Activated CD4-positive, alpha-beta memory T cell treated with anti-CD3 and anti-CD28 coated beads for 36 hours (primary cell): ENCODE measurements at places on chromosomes 7 and 10. TPM values are rescaled to one million over a fixed set of nuclear protein-coding genes. Genes with fewer than 3 reads are reported as not detected.

DNA sequence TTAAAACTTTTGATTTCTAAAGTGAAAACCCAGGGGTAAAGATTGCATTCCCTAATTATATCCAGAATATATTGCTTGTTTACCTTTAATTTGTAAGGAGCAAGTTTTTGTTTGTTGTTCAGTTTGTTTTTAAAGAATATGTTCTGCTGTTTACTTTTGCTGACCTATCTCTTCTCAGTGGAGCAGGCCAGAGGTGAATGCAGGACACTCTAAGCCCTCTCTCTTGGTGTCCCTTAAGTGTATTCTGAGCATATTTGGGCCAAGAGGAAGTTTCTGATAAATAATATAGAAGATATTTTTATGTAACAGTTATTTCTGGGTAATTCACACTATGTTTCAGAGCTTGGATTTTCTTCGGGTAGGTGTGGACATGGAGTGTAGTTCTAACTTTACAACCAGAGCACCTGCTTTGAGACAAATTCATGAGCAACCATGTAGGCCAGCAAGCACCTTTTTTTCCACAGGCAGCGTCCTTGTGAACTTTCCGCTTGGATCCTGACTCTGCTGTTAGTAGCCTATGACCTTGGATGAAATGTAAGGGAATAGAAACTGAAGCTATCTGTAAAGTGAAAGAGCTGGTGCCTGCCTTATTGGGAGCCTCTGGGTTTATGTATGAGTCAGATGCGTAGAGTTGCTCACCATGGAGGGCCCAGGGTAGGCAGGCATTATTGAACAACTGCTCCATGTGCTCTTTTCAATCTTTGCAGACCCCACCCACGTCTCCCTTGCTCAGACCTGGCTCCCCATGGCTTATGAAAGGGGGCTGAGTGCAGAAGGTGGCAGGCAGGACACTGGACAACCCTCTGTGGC is 16.1 kb downstream of the OGDH start:
- peak; percentile 74 for DNase-seq

DNA sequence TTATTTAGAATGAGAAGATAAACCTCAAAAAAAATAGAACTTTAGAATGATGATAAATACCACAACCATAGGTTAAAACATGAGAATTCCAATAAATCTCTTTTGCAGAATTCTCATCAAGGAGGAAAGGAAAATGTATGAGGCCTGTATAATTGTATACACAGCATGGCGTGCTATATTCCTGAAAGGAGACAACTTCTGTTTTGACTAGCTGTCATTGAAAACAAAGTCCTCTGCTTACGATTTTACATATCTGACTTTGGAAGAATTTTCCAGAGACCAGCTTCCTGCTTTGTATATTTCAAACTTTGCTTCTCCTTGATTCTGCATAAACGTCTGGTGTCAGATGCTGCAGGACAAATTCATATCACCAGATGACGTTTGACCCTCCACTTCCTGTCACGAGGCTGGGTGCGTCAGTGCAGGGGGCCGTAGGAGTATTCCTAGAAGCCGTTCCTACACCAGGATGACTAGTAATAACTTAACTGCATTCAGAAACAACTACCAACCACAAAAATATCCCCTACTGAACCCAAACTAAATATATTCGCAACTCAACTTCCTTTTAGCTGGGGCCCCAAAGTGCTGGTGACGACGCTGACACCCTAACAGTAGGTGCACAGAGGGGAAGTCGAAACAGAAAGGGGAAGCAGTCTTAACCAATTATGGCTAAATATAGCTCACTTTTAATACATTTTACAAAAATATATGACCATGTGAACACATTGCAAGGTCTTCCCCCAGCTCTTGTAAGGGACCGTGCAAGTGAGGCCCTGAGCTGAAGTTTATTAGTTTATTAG is 178.6 kb upstream of the INHBA start:
- DNase-seq = peak; percentile 91

- DNase-seq = no peak
Measured at GRCh38 chr7:44757311-44757710, 8.7 kb downstream of the ZMIZ2 start.

- DNase-seq = no peak
Measured at GRCh38 chr10:95503001-95503400, 58.2 kb downstream of the SORBS1 start.

- DNase-seq = no peak
Measured at GRCh38 chr7:41501006-41501405, 201.9 kb downstream of the INHBA start.

- no peak for DNase-seq
Measured at GRCh38 chr7:45721686-45722598, 147.8 kb downstream of the ADCY1 start.

DNA sequence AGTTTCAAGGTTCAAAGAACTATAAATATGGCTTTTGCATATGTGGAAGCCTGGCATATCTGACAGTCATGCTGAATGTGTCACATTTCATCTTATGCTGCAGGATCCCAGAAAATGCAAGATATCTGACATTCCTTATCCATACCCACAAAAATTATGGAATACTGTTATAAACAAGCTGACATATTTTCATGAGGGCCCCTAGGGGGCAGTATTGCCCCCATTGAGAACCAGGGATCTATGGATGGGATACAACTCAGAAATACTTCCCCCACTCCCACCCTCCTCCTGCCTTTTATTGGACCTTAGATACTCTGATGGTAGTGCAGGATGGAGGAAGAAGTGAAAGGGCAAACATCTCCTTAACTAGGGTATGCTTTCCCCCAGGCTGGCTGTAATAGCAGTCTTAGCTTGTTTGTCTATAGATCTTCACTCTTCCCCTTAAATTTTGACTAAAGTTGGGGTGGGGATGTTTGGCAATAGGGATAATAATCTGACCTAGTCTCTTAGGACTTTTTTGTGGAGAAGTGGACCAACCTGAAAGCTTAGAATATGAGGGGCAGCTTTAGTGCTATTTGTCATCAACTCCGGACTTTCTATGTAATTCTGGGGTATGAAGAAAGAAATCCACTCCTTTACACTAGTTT is 3.5 kb upstream of the GNGT1 start:
- no peak for DNase-seq

GJC3 gene
- 0.19 TPM for total RNA-seq

IDI2 gene
- total RNA-seq = not detected
